ENCODE measurements at places on chromosomes 16 and 17.

DNA sequence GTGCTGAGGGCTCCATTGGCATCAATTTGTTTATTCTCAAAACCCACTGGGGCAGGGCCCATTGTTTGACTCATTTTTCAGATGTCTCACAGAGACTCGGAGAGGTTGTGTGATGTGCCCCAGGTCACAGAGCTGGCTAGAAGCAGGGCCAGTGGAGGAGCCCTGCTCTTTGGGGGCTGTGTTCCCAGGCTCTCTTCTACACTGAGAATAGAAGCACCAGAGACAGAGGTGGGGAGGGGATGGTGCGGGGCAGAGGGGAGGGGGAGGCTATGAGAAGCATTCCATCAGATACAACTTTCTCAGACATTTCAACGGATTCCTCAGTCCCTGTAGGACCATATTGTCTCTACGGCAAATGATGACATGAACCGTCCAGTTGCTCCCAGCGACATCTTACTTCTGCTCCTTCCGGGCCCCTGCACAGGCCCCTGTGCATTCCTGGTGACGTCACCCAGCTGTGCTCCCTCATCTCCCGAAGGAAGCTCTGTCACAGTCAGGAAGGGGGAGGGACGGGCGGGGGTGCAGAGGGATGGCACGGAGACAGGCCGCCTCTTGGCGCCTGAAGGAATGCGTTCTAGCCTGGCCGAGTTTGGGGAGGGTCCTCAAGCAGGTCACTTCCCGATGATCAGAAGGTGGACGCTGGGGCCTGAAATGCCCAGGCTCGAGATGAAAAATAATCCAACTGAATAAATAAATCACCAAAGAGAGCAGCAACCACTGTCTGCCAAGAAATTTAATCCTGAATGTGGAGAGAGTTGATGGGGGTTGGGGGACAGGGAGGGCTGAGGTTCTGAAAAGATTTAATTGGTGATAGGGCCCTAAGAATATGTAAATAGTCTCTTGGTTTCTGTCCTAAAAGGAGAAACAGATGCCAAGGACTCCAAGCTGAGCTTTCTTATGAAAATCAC lies 114.1 kb downstream of the NOG start:
- no peak for DNase-seq

- DNase-seq: no peak
Measured at GRCh38 chr17:31387438-31387837, 4.0 kb upstream of the RAB11FIP4 start.

GRCh38 chr17:74654742-74655141 lies 31.2 kb upstream of the CD300E start:
- DNase-seq: no peak

GRCh38 chr17:72714357-72714966 lies 378.0 kb downstream of the SLC39A11 start:
- no peak for DNase-seq

GRCh38 chr17:5027299-5027698 lies 7.9 kb downstream of the SLC52A1 start:
- DNase-seq: no peak

- no peak for DNase-seq
Measured at GRCh38 chr17:55436224-55437158, 14.9 kb upstream of the MMD start.

DNA sequence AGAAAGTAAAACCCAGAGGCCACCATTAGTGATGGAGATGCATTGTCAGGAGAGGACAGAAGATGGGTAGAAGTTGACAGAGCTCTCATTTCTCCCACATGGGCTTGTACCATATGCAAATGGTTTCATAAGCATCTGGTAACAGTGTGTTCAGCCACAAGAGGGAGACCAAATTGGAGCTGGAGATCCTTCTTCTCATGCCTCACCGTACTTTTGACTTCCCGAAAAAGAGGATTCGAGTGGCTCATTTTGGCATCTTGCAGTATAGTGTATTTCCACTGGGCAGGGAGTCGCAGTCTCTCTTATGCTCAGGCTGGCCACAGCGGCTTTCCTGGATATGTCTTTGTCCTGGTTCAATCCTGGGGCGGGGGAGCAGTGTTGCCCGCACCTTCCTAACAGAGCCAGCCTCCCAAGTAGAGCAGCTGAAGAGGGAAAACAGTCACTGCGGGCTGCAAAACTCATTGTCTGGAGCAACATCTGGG lies 23.8 kb downstream of the TBC1D3B start:
- DNase-seq: no peak

DNA sequence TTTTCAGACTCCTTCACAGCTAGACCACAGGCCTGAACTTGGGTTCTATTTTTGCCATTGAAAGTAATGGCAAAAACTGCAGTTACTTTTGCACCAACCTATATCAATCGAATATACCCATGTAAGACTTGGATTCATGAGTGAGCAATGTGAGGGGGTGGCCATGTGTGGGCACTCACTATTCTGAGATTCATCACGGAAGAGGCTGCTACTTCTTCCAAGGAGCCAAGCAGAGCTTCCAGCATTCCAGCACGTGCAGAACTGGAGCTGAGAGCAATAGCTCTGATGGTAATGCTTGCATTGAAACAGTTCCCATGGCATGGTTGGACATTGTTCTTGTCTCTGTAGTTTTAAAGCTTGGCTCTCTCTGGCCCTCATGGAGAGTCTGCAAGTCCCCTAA lies 327.6 kb downstream of the CA10 start:
- no peak for DNase-seq

DNA sequence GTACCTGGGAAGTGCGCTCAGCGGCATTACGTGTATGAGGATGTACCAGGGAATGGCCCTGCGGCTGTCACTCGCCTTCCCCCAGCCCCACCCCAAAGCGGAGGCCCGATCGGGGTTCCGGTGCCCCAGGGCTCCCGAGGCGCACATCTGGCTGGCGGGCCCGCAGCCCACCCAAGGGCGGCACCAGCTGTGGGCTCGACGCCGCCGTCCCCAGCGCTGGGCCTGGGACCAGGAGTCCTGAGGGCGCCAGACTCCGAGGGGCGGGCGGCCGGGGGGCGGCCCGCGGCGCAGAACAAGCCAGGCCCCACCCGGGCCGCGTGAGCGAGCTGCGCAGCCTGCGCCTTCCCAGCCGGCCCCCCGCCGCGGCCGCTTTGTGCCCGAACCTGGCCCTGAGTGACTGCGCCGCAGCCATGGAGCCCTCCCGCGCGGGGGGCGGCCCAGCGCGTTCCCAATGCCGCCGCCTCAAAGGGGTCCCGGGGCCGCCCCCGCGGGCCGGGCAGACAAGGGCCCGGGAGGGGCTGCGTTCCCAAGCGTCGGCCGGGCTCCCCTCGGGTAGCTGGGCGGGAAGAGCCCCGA lies 17.4 kb downstream of the ZNF423 start:
- no peak for DNase-seq

DNA sequence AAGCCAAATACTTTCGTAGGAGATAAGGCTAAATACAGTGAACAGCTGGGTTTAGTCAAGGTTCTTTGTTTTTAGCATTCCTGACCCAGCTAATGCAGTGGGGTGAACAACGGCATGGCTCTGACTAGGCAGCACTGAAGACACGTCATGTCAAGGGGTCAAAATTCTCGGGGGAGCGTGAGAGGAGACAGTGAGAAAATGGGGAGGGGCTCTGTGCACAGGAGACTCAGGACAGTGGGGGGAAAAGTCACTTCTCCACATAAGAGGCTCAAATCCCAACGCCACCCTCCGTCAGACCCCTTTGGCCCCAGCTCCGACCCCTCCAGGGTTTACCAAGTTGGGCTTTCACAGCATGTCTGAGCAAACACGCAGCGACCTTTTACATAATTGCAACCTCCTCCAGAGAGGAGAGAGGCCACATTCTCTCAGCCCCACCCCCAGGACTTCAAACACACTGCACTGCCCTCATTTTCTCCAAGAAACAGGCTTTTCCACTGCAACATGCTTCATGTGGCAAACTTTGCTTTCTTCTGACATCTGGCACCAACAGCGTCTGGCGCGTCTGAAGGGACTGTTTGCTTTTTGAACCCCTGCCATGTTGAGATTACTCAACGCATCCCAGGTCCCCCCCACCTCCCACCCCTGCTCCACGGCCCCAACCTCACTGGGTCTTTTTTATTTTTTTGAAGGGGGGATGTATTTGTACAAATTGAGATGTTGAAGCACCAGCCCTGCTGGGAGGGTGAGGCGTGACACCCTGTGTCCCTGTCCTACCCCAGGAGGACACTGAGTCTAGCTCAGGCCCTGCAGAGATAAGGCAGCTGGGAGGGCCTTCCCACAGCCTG lies 30.0 kb downstream of the AXIN2 start:
- DNase-seq: no peak

- DNase-seq: no peak
Measured at GRCh38 chr16:81231014-81231413, 7.5 kb upstream of the BCO1 start.

Data from stimulated activated naive CD4-positive, alpha-beta T cell treated with Interleukin-2 at 50 U/mL for 16 hours (primary cell).